ENCODE measurements at places on chromosomes 5 and 9. TPM values are rescaled to one million over a fixed set of nuclear protein-coding genes. Genes with fewer than 3 reads are reported as not detected.

- no peak for DNase-seq
These were observed 614.7 kb downstream of the PRELID2 start for GRCh38 chr5:145220481-145220880.

DNA sequence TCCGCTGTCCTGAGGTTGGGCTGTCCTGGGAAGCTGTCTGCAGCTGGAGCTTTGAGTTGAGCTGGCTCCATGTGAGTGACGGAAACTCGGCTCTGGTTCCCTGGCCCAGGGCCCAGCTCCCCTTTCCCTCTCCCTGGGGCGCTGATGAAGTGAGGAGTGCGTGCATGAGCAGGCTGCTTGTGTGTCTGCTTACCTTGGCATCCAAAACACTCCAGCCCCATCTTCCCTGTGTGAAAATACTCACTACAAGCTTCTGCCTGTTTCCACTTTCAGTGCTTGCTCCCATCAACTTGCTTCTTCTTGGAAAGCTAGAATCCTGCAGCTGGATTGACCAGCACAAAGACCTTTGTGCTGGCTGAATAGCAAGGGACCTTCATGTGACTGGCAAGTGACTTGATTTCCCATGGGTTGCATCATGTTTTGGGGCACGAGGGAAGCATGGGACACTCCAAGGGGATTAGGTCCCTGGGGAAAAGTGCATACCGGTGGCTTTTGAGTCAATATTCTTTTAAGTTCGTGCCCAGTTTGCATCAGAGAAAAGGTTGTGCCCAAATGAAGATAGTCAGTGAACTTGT, 198.1 kb downstream of the GADD45G start:
- DNase-seq = peak; percentile 84

GRCh38 chr9:107005201-107005600, 142.2 kb downstream of the ZNF462 start:
- DNase-seq = no peak

- peak; percentile 22 for DNase-seq
These were observed 399.8 kb upstream of the PIK3R1 start for GRCh38 chr5:67815455-67816391.

- no peak for DNase-seq
These were observed 91.1 kb upstream of the TBCA start for GRCh38 chr5:77867194-77867691.

- DNase-seq = no peak
These were observed 4.8 kb upstream of the CDH10 start for GRCh38 chr5:24649531-24649930.

- DNase-seq = no peak
These were observed 233.0 kb downstream of the PRR16 start for GRCh38 chr5:120697147-120697546.

CTNNAL1 gene
- total RNA-seq = 78.2 TPM

EMB gene
- 16.6 TPM for total RNA-seq
